ENCODE measurements at places on chromosomes 7 and 10.
A peak's percentile ranks its signal among the peaks of the same experiment; 100 is the strongest.

DNA sequence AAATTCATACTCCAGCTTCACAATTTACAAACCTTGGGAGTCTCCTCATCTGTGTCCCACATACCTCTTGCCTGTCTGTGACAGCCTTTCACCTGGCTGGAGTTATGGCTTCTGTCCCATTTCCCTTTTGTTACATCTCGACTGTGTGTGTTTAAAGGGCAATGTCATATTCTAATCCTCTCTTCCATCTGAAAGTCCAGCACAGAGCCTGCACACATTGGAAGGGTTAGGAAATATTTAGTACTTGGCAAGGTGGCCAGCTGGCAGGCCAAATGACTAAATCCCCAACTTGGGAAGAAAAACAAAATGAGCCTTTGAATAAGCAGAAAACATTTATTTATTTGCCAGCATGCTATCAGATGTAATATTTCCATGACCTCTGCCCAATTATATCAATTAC lies 120.1 kb upstream of the STK17A start:
- no peak for DNase-seq

DNA sequence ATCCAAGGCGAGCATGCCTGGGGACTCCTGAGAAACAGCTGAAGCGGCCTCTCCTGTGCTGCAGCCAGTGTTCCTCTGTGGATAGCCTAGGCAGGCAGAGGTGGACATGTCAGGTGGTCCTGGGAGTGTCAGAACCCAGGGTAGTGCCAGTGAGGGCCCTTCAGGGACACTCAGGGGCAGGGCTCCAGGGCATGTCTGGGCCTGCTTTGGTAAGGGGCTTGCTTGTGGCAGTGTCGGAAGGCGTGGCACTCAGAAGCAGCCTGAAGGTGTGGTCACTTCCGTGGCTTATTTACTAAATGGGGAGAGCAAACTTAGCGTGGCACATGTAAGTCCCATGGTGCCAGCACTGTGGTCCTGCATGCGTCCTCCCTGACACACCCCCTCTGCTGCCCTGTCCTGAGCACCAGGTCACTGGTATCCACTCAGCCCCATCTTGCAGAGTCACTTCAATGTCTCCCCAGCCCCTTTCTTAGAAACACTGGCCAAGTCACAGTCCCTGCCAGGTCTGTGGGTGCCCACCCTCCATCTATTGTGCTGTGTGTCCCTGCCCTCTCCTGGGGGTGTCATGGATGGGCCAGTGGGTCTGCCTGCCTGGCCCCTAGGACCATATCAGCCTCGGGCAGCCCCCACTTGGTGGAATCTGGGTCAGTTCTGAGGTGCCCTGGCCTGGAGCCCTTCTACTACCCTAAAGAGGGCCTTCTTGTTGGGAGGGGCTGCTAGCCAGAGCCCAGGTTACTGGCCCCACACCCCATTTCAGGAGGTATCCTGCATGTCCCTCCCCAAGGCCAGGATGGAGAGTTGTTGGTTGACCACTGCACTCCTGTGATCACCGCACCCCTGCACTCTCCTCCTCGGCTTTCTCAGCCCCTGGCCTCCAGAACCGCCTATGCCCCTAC lies 6.4 kb downstream of the ZMIZ2 start:
- DNase-seq, result no peak

GRCh38 chr7:105521717-105522463 lies at the start of gene PUS7:
Gene PUS7, minus strand, starts transcription at chr7:105522271. Its CDS starts 13,759 bp downstream, at chr7:105508512.
- DNase-seq, result peak; percentile 65

GRCh38 chr7:8189625-8190024 lies 72.3 kb downstream of the ICA1 start:
- no peak for DNase-seq

DNA sequence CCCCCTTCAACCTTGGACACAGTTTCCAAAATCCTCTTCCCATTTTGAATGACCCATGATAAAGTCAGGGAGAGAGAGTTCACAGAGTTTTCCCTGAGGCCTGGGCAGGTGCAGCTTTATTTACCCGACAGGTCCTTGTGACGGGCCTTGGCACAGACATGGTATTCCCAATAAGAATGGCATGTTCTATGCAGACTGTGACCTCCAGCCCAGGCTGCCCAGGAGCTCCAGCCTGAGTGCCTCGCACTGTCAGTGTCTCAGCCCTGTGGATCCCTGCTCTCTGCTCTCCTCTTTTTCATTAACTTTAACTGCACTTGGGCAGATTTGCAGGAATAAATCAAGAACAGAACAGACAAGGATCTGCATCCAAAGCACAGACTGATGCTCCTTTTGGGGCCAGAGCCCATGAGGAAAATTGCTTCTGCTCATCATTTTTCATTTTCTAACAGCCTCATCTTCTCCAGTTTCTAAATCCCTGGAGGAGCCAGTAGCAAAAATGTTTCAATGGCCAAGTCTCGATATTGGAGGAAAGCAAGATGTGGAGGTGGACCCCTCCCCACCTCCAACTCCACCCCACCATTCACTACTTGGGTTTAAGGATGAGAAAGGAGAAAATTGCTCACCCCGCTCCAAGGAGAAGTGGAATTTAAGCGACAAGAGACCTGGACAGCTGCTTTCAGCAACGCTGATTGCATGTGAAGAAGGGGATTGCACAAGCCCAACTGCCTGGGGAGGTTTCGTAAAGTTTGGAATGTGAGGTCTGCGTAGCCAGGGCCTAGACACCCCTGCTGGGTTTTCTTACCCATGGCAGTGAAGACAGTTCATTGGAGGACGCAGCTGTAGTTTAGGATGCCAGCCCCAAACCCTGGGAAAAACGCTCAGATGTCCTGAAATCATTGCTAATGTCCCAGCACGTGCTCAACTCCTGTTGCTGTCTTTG lies 225.9 kb downstream of the WDR11 start:
- no peak for DNase-seq

DNA sequence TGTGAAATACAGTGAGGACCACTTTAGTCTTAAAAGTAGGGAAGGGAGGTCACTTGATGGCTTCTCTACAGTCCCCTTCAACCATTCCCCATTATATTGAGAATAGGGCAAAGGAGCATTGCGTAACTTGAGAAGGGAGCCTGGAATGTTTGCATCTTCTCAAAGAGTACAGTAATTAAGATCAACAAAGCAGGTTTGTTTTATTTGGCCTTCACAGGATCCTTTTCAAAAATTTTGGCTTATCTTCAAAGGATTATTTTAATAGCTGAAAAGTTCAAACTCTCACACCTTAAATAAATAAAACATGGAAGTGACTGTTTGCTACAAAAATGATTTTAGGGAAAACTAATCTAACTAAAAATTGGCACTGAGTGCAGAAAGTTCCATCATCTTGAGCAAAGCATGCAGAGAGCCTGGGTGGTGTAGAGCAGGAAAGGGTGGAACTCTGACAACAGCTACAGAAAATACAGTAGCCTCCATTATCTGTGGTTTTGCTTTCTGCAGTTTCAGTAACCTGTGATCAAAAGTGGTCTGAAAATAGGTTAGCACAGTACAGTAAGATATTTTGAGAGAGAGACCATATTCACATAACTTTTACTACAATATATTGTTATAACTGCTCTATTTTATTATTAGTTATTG lies 214.0 kb downstream of the MDFIC start:
- DNase-seq, result no peak

GRCh38 chr7:116311816-116312471 lies 101.6 kb downstream of the TES start:
- DNase-seq, result no peak

GRCh38 chr10:33174674-33175434 lies 159.6 kb downstream of the NRP1 start:
- DNase-seq, result no peak

GRCh38 chr7:2863461-2864066 lies 19.5 kb upstream of the GNA12 start:
- peak; percentile 42 for DNase-seq

GRCh38 chr10:127279334-127279774 lies 83.0 kb upstream of the INSYN2A start:
- DNase-seq, result no peak

GRCh38 chr7:39952374-39952773 lies 2.3 kb downstream of the CDK13 start:
- no peak for DNase-seq

GRCh38 chr7:156612930-156613329 lies 27.6 kb upstream of the RNF32 start:
- DNase-seq, result peak; percentile 51

DNA sequence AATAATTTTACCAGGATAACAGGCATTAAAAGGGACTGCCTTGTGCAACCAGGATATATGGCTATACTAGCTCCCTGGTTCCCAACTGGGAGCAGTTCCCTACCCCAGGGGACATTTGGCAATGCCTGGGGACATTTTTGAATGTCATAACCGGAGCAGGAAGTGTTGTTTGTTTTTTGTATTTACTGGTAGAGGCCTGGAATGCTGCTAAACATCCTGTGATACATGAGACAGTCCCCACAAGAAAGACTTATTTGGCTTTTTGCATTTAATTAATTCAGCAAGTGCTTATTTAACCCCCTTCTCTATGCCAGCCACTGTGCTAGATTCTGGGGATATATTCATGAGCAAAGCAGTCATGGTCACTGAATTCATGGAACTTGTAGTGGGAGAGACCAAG lies 181.2 kb downstream of the BBS9 start:
- no peak for DNase-seq

DNA sequence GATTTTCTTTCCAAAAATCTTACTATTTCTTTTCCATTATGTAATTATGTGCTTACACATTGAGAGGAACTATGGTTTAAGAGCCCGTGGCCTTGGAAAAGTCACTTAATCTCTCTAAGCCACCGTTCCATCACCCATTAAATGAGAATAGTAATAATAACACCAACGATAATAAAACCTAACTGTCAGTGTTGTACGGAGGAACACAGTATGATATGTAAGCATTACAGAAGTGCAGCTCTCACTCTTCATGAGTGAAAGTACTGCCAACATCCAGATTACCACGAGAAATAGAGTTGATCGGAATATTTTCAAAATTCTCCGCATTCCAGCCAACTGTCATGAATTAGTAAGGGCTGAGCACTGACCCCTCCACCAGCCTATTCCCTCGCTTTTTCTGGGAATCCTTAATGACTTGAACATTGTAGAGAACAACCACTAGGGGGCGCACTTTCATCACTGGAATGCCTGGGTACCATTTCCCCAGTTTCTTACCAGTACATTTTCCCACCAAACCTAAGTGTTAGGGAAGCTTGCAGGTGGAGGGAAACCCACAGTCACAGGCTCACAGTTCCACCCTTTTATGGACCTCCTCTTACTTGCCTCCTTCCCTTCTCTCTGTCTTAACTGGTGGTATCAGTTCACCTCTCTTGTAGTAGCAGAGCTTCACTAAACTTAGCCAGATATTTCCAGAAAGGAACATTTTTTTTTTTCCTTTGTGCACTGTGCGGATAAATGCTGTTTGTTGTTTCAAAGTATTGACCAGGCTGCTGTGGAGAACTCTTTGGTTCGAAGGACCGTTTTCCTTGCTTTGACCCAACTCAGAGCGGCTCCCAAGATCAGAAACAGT lies 27.8 kb downstream of the NKX2-3 start:
- no peak for DNase-seq

DNA sequence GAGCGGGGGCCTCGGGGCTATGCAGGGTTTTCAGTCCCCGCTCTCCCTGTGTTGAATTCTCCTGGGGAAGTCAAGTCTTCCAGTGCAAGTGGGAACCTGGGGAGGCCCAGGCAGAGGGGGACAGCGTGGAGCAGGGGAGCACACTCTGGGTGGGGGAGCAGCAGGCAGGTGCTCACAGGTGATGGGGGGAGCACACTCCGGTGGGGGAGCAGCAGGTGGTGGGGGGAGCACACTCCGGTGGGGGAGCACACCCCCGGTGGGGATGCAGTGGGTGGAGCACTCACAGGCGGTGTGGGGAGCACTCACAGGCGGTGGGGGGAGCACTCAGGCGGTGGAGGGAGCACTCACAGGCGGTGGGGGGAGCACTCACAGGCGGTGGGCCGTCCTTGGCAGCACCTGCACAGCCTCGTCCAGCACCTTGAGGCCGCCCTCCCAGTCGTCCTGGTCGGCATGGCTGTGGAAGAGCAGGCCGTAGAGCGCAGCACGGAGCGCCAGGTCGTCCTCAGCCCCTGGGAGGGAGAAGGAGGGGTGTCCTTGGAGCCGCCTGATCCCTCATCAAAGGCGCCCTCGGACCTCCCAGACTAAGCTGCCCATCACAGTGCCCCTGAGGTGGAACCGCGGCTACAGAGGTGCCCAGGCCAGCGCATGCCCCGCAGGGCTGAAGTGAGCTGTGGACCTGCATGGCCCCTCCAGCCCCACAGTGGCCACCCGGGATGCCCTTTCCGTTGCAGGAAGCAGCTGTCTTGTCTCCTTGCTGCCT lies 56.7 kb downstream of the CFAP46 start:
- no peak for DNase-seq

DNA sequence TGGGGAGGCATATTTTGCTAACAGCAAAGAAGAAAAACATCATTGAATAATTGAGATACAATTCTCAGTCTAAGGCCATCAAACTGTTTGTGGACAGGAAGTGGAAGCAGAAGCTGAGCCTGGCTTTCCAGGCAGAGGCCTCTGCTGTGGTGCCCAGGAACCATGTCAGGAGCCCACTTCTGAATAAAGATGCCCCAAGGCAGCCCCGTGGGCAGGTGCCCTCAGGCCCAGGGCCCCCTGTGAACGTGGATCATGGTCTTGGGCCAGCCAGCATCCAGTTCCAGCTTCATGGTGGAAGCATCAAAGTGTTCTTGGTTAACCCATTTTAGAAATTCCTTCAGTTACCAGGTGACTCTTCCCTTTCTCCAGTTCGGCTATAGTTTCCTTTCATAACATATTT lies 346.8 kb downstream of the PTPRN2 start:
- DNase-seq, result no peak

DNA sequence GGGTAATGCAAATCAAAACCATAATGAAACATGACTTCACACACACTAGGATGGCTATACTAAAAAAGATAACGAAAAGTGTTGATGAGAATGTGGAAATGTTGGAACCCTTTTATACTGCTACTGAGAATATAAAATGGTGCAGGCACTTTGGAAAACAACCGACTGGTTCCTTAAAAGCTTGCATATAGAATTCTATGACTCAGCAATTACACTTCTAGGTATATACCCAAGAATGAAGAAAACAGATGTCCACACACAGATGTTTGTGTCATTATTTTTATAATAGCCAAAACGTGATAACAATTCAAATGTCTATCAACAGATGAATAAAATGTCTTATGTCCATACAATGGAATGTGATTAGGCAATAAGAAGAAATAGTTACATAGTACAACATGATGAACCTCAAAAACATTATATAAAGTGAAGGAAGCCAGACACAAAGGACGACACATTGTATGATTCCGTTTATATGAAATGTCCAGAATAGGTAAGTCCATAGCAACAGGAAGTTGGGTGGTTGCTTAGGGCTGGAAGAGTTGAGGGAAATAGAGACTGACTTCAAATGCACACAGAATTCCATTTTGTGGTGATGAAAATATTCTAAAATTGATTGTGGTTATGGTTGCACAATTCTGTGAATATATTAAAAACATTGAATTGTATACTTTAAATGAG lies 148.3 kb upstream of the PHYHIPL start:
- no peak for DNase-seq

DNA sequence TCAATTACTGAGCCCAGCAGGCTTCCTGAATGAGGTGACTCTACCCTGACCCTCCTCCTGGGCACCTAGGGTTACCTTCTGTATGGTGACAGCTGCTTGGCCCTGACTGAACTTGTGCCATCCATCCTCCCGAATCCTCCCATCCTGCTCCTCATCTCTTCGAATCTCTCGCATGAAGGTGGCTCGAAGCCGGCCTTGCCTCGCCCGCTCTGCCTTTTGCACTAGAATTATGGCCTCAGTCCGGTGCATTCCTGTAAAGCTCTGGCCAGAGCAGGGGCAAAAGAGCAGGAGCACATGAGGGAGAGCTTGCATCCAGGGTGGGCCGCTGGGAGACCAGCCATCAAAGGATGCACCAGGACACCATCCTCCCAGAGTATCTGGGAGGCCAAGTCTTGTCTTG lies 7.5 kb downstream of the H2BK1 start:
- no peak for DNase-seq

GRCh38 chr7:5666361-5666760 lies 115.1 kb downstream of the RNF216 start:
- DNase-seq, result no peak
